ENCODE measurements at places on chromosomes 5 and 9.

GRCh38 chr9:89455356-89455824 is 42.5 kb downstream of the SEMA4D start:
- no peak for DNase-seq

DNA sequence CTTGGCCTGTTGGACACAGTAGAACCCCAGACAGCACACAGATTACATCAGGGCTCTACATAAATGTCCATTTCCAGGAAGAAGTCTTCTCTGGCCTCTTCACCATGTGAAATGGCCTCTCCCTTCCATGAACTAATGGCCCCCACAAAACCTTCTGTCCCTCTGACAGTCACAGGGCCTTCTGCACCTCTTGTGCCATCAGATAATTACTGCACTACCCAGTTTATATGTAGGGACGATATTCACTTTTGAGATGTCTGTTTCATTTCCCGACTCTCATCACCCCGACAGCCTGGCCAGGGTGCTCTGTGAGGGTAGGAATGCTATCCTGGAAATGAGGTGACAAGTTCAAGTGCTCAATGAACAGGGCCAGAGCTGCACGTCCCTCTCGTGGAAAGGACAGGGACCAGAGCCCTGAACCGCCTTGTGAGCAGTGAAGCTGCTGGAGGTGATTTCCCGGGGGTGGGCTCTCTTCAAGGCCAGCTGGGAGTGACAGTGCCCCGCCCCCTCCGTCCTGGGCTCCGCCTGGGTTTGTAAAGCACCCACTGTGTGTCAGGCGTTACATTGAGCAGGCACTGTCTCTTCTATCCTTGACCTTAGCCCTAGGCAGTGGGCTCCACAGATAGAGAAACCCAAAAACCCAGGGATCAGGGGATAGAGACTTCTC is 3.0 kb upstream of the FAM78A start:
- DNase-seq = no peak

DNA sequence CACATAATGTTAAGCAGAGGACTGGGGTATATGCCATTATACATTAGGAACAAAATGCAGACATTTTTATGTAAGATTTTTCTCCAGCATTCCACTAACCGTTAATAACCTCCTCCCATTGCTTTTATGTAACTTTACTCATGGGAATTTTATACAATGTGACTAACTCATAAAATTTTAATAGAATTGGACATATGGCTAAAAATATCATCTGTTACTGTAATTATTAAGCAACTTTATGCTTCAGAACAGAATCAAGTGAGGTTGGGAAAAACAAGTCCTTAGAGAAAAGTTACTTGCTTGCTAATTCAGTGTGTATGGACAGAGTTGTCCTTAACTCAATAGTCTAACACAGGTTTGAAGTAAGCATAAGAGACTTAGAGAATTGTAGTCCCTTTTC is 54.8 kb upstream of the PCSK1 start:
- no peak for DNase-seq

DNA sequence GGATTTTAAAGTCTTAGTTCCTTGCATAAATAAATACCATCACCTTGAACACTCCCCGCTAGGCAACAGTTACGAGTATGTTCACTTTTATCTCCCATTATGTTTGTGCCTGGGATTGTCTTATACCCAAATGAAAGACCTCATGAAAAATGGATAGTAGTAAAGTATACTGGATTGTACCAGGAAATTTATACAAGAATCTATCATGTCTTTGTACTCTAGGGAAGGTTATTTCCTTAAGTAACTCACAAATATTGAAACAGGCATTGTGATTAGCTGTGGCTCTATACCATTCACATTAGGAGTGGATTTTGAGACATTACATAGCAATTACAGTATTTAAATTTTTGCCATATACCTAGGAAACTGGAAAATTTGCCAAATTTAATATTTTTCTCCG is 24.0 kb downstream of the NFIB start:
- no peak for DNase-seq

DNA sequence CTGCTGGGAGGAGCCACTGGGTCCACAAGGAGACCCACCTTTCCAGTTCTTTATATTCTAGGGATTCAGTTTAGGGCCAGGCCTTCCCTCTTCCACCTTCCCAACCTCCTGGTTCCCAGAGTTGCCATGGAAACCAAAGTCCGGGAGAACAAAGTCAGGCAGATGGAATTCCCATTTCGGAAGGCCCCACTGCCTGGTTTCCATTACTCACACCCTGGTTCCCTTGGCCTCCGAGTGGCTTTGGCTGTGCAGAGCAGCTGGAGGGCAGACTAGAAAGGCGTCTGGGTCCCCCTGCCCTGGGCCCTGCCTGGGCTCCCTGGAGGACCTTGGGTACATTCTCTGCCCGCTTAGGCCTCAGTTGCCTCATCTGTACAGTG is 136.1 kb downstream of the RGS3 start:
- no peak for DNase-seq

DNA sequence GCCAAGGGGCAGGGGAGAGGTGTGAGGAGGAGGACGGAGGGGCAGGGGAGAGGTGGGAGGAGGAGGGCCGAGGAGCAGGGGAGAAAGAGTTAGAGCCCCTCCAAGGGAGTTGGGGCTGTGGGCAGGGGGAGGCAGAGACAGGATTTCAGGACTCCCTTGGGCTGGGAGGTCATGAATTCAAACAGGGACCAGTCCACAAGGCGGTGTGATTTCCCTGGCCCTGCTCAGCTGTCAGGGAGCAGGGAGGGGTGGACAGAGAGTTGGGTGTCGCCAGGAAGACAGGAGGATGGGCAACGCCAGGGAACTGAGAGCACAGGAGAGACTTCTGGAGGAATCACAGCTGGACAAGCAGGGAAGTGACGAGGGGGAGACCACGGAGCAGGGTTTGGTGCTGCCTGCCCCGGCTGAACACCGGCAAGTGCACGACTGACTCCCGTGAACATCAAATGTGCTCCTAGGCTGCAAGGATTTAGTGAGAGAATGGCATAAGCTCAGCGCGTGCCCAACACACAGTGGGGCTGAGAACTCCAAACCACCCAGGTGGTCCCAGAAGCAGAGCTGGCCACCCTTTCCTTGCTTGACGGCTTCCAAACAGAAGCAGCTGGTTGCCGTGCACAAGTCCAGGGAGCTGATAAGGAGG is 17.8 kb upstream of the OLFM1 start:
- DNase-seq = no peak

- DNase-seq = no peak
These were observed 49.4 kb downstream of the AP3B1 start for GRCh38 chr5:78245136-78245535.

DNA sequence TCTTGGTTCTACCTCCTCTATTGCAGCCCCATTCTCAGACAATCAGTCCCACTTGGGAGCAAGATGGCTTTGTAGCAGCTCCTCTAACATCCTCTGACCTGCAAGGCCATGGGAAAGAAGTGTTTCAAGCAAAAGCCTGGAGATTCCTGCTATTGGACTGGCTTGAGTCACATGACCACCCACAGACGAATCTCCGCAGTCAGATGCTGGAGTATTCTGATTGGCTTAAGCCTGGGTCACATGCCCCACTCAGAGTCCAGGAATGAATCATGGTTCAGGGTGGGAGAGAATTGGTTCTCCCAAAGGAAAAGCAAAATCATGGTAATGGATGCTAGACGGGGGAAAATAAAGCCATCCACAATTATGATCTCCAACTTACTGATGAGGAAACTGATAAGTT is 22.6 kb upstream of the LMX1B start:
- no peak for DNase-seq

- DNase-seq = no peak
These were observed 27.4 kb upstream of the CTNND2 start for GRCh38 chr5:11931638-11932037.

Data from T-helper 22 cell (primary cell).